ENCODE measurements at places on chromosomes 2 and 18.

GRCh38 chr2:630451-631320 lies 46.5 kb downstream of the TMEM18 start:
- no peak for DNase-seq

GRCh38 chr2:177282787-177283572 lies 18.5 kb upstream of the NFE2L2 start:
- DNase-seq: no peak

DNA sequence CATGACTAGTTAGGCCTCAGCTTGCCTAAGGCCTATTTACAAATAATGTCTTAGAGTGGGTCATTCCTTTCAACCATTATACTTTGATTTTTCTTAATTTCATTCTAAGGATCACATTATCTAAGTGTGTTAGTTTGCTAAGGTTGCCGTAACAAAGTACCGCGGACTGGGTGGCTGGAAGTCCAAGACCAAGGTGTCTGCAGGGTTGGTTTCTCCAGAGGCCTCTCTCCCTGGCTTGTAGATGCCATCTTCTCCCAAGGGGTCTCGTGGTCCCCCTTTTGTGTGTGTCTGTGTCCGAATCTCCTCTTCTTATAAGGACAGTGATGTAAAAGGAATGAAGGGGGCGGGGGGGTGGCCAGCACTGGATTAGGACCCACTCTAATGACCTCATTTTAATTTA lies 18.4 kb upstream of the ITM2C start:
- DNase-seq: no peak

DNA sequence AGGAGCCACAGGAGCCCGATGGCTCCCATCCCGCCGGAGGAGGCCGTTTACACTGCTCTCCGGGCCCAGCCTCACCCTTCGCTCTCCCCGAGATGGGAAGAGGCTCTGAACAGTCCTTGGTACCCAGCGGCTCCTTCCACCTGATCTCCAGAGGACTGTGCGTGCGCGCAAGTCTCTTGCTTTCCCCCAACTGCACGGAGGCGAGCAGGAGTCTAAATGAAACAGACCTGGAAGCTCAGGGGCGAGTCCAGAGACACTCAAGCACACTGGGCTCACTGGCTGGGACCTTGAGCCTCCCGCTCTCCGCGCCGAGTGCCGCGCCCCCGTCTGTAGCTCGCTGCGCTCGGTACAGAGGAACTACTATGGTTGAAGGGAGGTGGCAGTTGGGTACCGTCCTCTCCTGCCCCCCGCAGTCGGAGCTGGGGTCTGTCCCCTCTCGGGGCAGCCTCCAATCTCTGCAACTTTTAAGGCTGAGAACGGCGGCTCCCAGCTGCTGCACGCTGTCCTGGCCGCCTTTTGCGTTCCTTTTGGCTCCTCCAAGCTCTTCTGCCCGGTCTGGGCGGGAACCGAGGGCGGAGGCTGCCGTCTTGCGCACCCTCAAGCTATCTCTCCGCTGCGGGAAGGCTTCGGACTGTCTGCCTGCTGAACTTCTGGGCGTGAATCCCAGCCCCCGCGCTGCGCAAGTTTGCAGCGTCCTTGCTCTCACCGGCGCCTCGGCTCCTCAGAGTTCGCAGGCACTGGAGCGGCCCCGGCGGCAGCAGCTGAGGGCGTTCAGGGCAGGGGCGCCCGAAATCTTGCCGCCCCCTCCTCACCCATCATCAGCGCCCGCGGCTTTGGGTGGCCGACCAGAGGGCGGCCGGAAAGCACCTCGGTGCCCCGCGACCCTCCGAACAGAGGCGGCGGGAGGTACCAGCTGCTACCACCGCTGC lies 491 bp downstream of the ALK start:
- DNase-seq: no peak

DNA sequence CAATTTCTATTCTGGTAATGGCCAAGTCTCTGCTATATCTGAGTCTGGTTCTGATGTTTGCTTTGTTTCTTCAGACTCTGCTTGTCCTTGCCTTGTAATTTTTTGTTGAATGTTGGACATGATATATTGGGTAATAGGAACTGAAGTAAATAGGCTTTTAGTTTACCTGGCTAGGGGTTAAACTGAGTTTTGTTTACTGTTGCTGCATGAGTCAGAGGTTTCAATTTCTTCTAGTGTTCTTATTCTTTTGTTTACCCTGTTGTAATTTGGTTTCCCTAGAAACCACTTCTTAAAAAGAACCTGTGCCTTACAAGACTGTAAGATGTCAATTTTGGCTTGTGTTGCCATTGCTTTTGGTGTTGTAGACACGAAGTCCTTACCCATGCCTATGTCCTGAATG lies 285.0 kb upstream of the KCNH7 start:
- no peak for DNase-seq

- DNase-seq: no peak
These were observed 333.0 kb upstream of the SLC14A2 start for GRCh38 chr18:45282101-45282812.

GRCh38 chr2:200350850-200351285 lies 44.4 kb downstream of the SPATS2L start:
- no peak for DNase-seq

DNA sequence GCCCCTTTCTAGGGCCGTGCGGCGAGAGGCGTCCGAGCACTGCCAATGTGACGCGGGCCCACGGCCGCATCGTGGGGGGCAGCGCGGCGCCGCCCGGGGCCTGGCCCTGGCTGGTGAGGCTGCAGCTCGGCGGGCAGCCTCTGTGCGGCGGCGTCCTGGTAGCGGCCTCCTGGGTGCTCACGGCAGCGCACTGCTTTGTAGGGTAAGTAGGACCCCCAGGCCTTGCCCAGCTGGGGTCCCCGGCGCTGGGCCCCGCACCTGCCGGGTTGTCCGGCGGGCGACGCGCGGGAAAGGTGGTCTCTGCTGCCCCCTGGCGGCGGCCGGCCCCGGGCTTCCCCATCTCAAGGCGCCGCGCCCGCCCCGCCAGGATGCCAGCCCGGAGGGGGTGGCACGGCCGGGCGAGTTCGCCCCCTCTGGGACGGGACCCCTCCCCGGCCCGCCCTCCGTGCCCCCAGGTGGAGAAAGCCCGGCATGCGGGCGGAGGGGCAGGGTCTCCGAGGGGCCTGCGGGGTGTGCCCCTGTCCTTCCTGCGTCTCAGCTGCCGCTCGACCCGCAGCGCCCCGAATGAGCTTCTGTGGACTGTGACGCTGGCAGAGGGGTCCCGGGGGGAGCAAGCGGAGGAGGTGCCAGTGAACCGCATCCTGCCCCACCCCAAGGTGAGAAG lies 1.9 kb downstream of the PRSS56 start:
- DNase-seq: no peak

- no peak for DNase-seq
These were observed 73.2 kb downstream of the LRRFIP1 start for GRCh38 chr2:237700512-237701032.

- DNase-seq: no peak
These were observed 4.5 kb downstream of the DYTN start for GRCh38 chr2:206713746-206714145.

GRCh38 chr2:210259687-210260086 lies 34.4 kb upstream of the ACADL start:
- DNase-seq: no peak

- DNase-seq: no peak
These were observed 47.6 kb upstream of the IL1R1 start for GRCh38 chr2:102094917-102095316.

GRCh38 chr2:19158896-19159295 lies 199.5 kb downstream of the OSR1 start:
- no peak for DNase-seq

- DNase-seq: no peak
These were observed 17.5 kb upstream of the CDC42EP3 start for GRCh38 chr2:37688771-37689468.

DNA sequence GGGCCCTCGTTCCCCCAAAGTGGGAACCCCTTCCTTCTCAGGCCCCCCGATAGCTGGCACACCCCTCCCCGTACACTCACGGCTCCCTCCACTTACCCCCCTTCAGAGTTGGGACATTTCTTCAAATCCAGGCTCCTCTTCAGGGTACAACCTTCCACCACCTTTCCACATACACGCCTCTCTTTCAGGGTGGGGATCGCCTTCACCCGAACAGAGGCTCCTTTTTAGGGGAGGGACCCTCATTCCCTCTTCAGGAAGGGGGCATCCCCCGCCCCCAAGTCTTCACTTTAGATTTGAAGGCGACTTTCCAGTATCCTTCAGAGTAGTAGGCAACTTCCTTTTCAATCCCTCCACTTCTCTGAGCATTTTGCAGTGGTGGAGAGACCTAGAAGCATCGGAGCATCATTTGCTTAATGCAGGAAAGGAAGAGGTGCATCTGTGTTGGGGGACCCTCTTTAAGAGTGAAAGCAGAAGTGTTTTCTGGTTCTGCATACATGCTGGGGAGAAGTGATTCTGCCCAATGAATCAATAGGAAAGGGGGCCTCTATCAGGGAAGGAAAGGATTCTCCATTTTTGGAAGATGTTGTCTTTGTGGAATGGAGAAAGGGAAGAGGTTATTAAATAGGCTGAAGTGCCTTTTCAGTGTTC lies 845 bp downstream of the EML4 start:
- DNase-seq: no peak

DNA sequence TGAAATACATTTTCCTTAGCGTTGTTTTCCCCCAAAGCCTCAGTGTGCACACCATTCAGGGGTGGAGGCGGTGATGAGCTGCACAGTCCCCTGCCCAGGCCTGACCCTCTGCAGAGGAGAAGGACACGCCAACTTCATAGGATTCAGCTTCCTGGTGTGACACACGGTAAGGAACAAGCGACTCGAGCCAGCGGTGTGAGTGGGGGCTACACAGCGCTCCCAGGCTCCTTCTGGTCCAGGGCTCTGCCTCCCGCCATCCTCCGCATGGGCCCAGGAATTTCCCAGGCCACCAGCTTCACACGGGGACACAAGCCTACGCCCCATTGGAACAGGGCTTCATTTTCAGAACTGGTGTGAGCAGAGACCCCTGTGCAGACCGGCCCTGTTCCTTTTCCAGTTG lies 272.1 kb downstream of the HDAC4 start:
- DNase-seq: no peak

DNA sequence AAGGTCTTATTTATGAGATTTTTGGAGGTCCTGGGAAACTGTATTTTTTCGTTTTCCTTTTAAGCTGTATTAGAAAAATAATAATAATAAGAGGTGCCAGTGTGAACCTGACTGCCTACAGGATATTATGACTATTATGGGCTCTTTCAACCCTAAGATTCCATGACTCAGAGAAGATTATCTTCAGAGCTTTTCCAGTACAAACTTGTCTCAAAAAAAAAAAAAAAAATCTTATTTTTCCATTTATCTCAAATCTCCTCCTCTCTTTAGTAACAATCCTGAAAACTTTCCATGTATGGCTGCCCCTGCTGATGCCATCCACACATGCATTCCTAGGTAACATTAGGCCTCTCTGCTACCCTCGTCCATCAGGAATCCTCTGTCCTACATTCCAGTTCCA lies 36.7 kb upstream of the RPE start:
- no peak for DNase-seq

All from cortex of kidney (tissue), 1 donor.